ENCODE measurements at places on chromosomes 16 and 17.

DNA sequence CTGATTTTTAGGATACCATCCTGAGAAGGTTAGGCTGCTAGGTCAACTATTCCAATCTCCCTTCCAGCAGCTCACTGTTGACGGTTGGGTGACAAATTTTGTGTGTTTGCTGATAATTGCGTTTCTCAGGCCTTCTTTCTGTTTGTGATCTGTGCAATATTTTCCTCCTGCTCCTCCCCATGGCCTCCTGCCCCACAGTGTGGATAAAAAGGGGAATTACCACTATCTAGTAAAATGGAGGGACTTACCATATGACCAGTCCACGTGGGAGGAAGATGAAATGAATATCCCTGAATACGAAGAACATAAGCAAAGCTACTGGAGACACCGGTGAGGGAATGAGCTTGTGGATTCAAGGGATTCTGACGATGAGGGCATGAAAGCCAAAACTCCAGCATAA lies 9.2 kb downstream of the CHD3 start:
- DNase-seq: no peak

GRCh38 chr16:84144209-84144858 lies 643 bp downstream of the HSDL1 start:
- peak; percentile 43 for DNase-seq

- no peak for DNase-seq
Observed at GRCh38 chr16:57866529-57866918, 64.2 kb upstream of the KIFC3 start.

GRCh38 chr17:73430165-73430680 lies 118.4 kb upstream of the CDC42EP4 start:
- no peak for DNase-seq

GRCh38 chr16:14071576-14072271 lies 605 bp downstream of the MRTFB start:
- no peak for DNase-seq

- no peak for DNase-seq
Observed at GRCh38 chr17:81095383-81095762, 60.4 kb downstream of the BAIAP2 start.

DNA sequence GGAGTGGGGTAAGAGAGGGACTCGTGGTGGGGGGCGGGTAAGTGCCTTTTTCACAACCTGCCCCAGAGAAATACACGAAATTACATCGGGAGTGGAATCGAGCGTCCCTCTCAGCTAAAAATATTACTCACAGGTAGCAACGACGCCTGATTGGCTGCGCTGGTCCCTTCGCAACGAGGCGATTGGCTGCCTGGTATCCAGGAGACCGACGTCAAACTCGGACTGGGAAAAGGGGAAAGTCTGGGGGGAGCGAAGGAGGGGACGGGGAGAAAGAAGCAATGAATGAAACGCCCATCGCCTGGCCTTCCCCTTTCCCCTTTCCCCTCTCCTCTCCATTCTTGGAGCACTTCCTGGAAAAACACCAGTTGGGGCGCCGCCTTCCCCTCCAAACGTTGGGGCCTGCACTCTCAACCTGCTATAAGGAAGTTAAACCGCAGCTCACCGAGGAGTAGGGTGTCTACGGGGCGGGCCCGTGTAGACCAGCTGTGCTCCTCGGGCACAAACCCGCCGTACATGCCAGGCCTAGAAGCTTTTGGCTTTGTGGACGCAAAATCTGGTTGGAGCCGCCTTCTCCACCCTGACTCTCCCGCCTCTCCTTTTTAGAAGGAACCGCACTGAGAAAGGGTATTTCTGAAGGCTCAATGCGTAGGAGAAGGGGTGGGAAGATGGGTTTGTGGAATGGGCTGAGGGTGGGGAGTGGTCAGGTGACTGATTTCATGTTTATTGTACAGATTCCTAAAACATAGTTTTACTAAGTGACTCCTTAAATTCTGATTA lies 1.4 kb upstream of the TOB1 start:
- peak; percentile 70 for DNase-seq

- no peak for DNase-seq
Observed at GRCh38 chr16:1639282-1639681, 27.1 kb downstream of the CRAMP1 start.

DNA sequence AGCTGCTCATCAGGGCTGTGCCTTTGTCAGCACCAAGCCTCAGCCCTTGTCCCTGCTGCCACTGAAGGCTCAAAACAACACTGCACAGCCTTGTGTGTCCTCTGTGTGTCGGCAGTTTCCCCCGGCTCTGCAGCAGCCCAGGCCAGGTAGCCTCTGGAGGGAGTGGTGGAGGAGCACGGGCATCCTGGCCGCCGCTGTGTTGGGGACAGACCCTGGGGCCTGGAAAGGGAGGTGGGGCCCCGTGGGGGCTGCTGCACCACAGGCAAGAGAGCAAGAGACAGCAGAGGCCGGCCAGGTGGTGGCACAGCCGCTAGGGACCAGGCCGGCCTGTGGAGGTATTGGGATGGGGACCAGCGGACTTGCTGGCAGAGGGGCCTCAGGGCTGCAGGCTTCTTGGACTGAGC lies 96.9 kb upstream of the ZNF750 start:
- DNase-seq: no peak

GRCh38 chr17:19533718-19534561 lies at the start of gene SLC47A1:
Gene SLC47A1 (plus strand): TSS chr17:19533854. CDS start chr17:19533940, 86 bp downstream.
- no peak for DNase-seq

DNA sequence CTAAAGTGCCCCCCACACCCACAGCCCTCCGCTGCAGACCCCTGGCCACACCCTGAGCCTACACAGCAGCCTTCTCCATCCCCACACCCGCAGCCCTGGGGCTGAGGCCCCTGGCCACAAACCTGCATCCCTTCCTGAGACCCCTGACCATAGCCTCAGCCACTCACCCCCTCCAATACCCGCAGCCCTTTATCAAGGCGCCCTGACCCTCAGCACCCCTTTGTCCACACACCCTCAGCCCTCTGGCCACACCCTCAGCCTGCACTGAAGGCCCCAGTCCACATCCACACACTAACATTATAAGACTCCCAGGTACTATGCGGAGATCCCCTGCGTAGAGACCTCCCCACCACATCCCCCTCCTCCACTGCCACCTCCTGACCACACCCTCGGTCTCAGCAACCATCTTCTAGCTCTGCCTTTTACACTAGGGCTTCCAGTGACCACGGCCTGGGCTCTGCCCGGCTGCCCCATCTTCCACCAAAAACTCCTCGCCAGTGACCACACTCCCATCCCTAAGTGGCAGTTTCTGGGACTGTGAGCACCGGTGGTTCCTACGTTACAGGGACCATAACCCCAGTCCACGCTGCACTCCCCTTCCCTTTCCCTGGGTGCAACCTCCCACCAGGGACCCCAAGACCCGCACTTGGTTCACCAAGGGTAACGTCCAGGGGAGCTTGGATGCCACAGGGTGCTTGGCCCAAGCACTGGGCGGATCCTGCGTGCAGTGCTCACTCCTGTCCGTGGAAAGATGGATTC lies 818 bp downstream of the TPPP3 start:
- no peak for DNase-seq

DNA sequence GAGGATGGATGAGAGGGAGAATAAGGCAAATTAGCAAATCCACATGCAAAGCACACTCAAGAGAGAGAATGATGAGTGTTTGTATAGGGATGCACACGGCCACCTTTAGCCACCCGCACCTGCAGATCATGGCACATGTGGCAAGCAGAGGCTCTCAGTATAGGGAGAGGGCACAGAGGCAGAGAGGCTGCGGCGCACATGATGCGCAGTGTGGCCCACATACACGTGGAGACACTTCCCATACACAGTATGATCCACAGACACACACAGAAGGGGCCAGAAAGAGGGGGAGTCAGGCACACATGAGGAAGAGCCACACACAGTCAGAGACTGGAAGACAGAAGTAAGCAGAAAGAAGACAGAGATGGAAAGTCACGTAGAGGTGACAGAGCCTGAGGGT lies 6.5 kb upstream of the CHD3 start:
- no peak for DNase-seq

GRCh38 chr16:67648764-67649407 lies 3.9 kb downstream of the CARMIL2 start:
- DNase-seq: no peak

GRCh38 chr17:18176176-18176575 lies 7.5 kb upstream of the ALKBH5 start:
- DNase-seq: no peak

DNA sequence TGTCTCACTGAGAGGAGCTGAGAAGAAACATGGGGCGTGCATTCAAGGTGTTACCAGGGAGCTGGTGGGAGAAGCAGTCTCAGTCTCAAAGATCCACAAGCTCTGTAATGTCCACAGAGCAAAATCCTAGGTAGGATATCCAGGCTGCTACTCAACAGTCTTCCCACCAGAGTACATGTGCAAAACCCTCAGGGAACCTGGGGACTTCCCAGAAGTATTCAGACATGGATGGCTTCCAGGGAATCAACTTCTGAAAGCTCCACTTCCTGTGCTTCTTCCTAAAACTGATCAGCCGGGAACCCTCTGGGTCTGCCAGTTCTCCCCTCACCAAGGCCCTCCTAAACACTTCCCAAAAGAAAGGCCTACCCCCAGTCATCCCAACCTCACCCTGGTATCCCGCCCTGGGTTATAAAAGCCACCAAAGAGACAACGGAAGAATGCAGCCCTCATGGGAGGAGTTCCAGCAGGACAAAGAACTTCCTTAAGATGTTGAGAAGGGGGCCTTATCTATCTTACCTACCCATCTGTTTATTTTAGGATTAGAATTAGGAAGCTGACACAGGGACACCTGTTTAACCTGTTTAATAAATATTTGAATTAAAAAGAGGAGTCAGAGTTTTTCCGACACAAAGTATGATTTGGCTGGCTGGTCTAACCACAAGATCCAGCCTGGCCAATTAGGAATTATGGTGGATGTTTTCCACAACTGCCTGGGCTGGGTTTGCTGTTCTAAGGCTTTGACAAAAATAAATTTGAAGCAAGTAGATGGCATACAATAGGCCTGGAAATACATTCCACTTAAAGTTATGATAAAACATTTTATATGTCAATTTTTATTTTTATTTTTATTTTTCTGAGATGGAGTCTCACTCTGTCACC lies 37.0 kb downstream of the CUEDC1 start:
- no peak for DNase-seq

- DNase-seq: peak; percentile 70
Observed at GRCh38 chr17:7548585-7549400, at the start of gene TNFSF12. Gene TNFSF12 (plus strand): TSS chr17:7549058. CDS start chr17:7549154, 96 bp downstream.

- DNase-seq: no peak
Observed at GRCh38 chr17:54906683-54907082, 6.0 kb downstream of the TOM1L1 start.

DNA sequence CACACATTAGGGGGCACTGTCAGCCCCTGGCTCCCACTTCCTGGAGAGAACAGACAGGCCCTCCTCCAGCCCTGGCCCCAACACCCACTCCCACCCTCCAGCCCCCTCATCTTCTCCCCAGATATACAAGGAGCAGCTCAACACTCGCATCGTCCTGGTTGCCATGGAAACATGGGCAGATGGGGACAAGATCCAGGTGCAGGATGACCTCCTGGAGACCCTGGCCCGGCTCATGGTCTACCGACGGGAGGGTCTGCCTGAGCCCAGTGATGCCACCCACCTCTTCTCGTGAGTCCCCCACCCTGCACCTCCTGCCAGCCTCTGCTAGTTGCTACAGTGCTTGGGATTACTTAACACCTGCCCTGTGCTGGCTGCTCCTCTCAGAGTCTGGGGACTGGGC lies 14.4 kb downstream of the ADAM11 start:
- no peak for DNase-seq

GRCh38 chr16:85687651-85688471 lies 893 bp downstream of the GINS2 start:
- DNase-seq: peak; percentile 34

DNA sequence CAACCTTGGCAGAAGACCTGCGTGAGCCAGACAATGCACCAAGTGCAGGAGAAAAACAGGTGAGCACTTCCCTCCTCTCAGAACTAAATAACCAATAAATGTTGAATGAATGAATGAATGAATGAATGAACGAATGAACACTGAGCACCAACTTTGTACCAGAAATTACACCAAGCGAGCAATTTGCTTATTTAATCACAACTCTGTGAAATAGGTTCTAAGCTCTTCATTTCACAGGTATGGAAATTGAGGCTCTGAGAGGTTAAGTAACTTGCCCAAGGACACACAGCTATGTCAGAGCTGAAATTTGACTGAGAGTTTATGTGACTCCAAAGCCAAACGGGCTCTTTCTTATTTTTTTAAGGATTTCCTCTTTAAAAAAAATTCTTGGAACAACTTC lies 38.0 kb downstream of the TMEM132E start:
- DNase-seq: no peak

DNA sequence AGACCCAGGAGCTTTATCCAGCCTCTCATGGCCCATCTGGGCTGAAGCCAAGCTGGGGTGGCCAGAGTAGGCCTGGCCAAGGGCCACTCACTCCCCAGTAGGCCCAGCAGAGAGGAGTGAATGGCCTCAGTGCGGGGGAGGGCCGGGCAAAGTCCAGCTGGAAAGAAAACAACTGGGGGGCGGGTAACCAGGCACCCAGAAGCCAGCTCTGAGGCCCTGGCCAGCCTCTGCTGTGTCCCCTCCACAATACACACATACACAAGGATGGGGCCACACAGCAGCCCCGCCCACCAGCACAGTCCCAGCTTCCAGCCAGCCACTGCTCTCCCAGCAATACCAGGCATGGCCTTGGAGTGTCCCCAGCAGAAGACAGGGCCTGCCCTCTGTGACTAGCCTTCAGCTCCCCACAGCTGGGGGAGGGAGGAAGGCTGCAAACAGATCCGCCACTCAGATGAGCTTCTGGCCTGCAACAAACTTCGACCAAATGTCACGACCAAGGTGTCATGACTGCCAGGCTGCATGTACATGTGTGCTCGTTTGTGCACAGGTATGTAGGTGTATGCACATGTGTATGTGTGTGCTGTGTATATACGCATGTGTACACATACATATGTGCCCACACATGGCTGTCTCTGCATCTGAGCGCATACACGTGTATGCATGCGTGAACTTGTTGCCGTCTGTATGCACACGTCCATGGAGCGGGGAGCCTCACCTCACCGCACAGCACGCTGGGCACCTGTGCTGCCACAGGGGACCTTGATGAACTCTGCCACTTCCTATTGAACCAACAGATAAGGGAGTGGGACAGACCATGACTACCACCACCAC lies 5.0 kb downstream of the CARHSP1 start:
- DNase-seq: no peak

GRCh38 chr17:4881761-4882555 lies 17.4 kb upstream of the C17orf107 start:
- peak; percentile 54 for DNase-seq

GRCh38 chr17:44827863-44828262 lies 2.2 kb downstream of the GJC1 start:
- no peak for DNase-seq

DNA sequence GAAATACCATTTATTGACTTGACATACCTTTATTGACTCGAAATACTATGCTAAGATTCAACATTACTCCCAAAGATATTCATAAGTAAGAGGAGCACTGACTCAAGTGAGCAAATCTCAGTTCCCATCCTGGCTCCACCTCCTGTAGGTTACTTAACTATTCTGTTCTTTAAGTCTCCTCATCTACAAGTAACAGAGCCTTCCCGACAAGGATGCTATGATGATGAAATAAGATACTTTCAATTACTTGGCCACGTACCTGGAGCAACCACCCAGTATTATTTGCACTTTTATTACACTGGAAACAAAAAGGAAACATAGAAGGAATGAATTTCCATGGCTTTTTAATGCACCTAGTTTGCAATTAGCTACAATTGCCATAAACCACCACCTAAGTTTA lies 16.3 kb downstream of the KANSL1 start:
- no peak for DNase-seq

Data from T-helper 2 cell (primary cell).